Epithelial cell of proximal tubule (primary cell): ENCODE measurements at places on chromosomes 5 and 9. TPM values are rescaled to one million over a fixed set of nuclear protein-coding genes. Genes with fewer than 3 reads are reported as not detected.

Gene SLCO6A1
- not detected in 2 replicates for total RNA-seq

Gene FOXI1
- not detected in 2 replicates for total RNA-seq

Gene ARSI
- 2.3 and 5.7 TPM in 2 replicates for total RNA-seq

- DNase-seq: no peak
Observed at GRCh38 chr9:84314306-84314705, 26.3 kb downstream of the SLC28A3 start.

- DNase-seq: no peak
Observed at GRCh38 chr5:125245216-125245615, 498.8 kb upstream of the ZNF608 start.

Gene TNFSF15
- 0.81 and 0.87 TPM in 2 replicates for total RNA-seq

DNA sequence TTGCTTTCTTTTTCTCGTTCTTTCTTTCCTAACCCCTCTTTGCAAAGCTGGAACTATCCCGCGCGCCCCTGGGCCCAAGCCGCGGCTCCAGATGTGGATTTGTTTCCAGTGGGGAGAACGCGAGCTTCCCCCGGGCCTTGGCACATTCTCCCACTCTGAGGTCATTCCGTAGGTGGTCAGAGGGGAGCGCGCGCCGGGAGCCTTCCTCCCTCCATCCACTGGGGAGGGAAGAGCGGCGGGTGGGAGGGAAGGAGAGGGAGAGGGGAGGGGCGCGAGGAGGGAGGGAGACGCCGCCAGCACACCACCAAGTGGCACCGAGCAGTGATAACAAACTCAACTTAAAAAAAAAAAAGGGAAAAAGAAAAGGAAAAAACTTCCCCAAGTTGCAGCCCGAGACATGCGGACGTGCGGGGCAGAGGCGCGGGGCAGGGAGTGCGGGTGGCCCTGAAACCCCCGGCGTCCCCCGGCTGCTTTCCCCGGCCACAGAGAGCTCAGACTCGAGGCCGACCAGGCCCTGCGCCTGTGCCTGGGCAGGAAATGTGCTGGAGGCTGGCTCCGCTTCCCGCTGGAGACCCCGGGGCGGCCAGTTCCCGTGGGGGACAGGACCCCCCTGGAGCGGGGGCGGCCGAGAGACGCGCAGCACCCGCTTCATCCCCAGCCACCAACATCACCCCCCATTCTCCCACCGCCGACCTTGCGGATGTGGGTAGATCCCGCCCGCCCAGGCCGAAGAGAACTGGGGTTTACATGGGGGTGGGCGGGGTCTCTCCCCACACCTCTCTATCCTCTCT lies 3.1 kb downstream of the IER5L start:
- DNase-seq: no peak

- no peak for DNase-seq
Observed at GRCh38 chr9:76751001-76751400, 13.2 kb upstream of the PCA3 start.

GRCh38 chr5:154059039-154059430 lies 20.3 kb downstream of the MFAP3 start:
- DNase-seq: no peak

Gene GRK6
- 66.5 and 95.8 TPM in 2 replicates for total RNA-seq

DNA sequence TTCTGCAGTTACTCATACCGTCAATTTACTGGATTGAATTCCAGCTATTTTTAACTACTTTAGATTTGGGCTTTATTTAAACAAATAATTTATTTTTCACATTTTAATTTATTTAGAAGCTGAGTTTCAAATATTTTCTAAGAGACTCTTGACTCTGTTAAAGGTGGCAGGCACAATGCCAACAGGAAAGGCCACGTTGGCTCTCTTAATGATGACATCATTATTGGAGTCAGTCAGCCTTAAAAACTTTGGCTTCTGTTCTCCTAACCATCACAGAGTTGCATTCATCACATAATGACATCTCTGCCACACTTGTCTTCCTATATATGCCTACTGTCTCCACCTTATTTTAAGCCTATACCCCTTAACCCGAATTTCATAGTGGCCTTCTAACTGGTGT lies 172.3 kb upstream of the PLPPR1 start:
- DNase-seq: peak; percentile 32

DNA sequence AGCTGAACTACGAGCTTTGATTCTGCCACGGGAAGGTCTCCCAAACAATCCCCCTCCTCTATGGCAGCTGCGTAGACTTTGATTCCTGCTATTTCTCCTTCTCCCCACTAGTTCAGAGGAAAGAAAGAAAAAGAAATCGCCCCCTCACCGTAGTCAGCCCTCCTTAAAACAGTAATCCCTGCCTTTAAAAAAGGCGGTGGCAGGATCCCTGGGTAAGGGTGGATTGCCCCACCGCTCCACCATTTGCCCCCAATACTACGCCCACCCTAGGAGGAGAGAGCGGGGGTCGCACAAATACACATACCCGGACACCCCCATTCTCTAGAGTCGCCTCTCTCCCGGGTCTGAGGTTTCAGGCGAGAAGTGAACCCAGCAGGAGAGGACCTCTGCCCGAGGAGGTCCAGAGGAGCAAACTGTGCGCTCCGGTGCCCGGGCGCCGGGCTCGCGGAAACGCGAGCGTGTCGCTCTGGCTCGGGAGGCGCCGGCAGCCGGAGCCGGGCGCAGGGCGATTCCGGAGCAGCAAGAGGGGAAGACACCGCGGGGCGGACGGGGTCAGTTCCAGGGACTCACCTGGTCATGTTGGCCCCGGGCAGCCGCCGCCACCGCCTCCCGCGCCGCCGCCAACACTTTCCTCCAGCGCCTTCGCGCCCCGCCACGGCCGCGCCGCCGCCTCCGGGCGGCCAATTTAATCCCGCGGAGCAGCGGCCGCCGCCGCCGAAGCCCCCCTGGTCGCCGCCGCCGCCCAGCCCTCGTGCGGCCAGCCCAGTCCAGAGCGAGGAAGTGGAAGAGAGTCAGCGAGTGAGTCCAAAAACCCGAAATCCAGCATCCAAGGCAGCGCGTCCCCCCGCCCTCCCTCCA lies 1057.7 kb upstream of the DMAC1 start:
- DNase-seq: no peak

GRCh38 chr5:80468131-80468530 lies 19.8 kb upstream of the FAM151B start:
- DNase-seq: no peak

- no peak for DNase-seq
Observed at GRCh38 chr5:151624476-151624875, 33.3 kb upstream of the FAT2 start.

Gene TBCA
- total RNA-seq: 259 and 362 TPM in 2 replicates

Gene CYSRT1
- total RNA-seq: 0.17 and 0.94 TPM in 2 replicates

Gene PLCXD3
- 0.07 and 0.46 TPM in 2 replicates for total RNA-seq
